Smooth muscle cell of bladder (primary cell): ENCODE measurements at places on chromosomes 5 and 9. TPM values are rescaled to one million over a fixed set of nuclear protein-coding genes. Genes with fewer than 3 reads are reported as not detected.

PCDHA6 gene
- total RNA-seq: 0.14 and 0.55 TPM in 2 replicates

ORM1 gene
- not detected in 2 replicates for total RNA-seq

SLC26A2 gene
- 12.8 and 16.2 TPM in 2 replicates for total RNA-seq

IRX2 gene
- total RNA-seq: not detected in 2 replicates

SGTB gene
- 12.0 and 13.1 TPM in 2 replicates for total RNA-seq

MAP1B gene
- total RNA-seq: 29.7 and 49.3 TPM in 2 replicates

ARHGEF28 gene
- 10.4 and 15.9 TPM in 2 replicates for total RNA-seq

HAVCR2 gene
- total RNA-seq: under 0.01 and 0.09 TPM in 2 replicates

NPR3 gene
- 144 and 422 TPM in 2 replicates for total RNA-seq

PCDHB3 gene
- 0.55 and 0.57 TPM in 2 replicates for total RNA-seq

DIRAS2 gene
- total RNA-seq: 6.7 and 10.1 TPM in 2 replicates

FAM163B gene
- 0.18 and 0.28 TPM in 2 replicates for total RNA-seq

C5orf58 gene
- not detected in 2 replicates for total RNA-seq

ZDHHC11 gene
- total RNA-seq: 1.00 and 1.7 TPM in 2 replicates

SLC4A9 gene
- not detected in 2 replicates for total RNA-seq

PCDHB4 gene
- total RNA-seq: 0.09 and 0.14 TPM in 2 replicates

CPEB4 gene
- 20.1 and 25.7 TPM in 2 replicates for total RNA-seq

MARVELD2 gene
- total RNA-seq: 0.09 and 0.14 TPM in 2 replicates

FOXI1 gene
- total RNA-seq: not detected in 2 replicates

CD14 gene
- 2.9 and 8.8 TPM in 2 replicates for total RNA-seq

KIAA0825 gene
- total RNA-seq: 3.0 and 3.1 TPM in 2 replicates

AGPAT2 gene
- total RNA-seq: 42.0 and 46.8 TPM in 2 replicates
